ENCODE measurements at places on chromosomes 5 and 9.

GRCh38 chr5:93572101-93572607 is 8.9 kb downstream of the NR2F1-AS1 start:
- DNase-seq: no peak

- DNase-seq: no peak
Observed at GRCh38 chr9:127132375-127132774, 9.9 kb upstream of the ANGPTL2 start.

DNA sequence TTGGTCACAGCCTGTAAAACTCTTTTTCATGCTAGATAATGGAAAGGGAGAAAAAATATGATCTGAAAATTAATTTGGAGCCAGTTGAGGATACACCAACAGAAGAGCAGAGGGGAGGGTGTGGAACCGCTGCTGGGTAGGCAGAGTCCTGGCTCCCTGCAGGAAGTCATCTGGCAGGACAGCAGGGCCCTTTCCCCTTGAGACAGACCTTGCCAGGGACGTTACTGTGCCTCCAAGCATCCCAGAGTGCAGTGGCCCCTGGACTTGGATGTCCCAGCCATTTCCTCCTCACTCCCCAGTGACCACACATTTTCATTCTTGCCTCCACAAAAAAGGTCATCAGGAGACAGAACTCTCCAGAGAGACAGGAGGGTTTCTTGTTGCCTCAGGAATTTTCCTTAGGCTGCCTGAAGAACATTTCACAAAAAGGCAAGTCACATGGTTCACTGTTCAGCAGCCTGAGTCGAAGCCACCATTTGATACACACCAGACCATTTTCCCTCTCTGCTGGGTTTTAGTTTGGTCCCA is 5.9 kb downstream of the TRPM3 start:
- DNase-seq: no peak

GRCh38 chr5:41339339-41339738 is 126.0 kb upstream of the C6 start:
- DNase-seq: no peak

GRCh38 chr9:104090578-104090977 is 3.5 kb upstream of the SMC2 start:
- no peak for DNase-seq

DNA sequence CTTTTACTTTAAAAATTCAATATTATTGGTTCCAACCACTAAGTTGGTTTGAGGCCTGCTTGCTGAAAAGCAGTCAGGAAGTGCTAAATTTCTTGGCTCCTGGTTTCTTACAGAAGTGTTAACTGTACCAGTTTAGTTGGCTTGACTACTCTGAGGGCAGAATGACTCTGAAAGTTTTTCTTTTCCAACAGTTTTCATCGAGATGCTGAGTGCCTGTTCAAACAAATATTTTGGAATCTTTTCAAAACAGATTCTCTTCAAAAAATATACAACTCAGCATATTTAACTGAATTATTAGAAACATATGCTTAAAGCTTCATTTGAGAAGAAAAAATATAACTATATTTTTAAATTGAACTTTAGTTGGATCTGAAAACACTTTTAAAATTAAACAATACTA is 37.0 kb downstream of the SLC38A9 start:
- DNase-seq: no peak

- DNase-seq: no peak
Observed at GRCh38 chr5:175820230-175820629, 51.1 kb upstream of the CPLX2 start.

- no peak for DNase-seq
Observed at GRCh38 chr9:114745108-114745848, 60.6 kb downstream of the TNFSF15 start.

- DNase-seq: no peak
Observed at GRCh38 chr5:117680426-117680825, 1105.8 kb upstream of the SEMA6A start.

DNA sequence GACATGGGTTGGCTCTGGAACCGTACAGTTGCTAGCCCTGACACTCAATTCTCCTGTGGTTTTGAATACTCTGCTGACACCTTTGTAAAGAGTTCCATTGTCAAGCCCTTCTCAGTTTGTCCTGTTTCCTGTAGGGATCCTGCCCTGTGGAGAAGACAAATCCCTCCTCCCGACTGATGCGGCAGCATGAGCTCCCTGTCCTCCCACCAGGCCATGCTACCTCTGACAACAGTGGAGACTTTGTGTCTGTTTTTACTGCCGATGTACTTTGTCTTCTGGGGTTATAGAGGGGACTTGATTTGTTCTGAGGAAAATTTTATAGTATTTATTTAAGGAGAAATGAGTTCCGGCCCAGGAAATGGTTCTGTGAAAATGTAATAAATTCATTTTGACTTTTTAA is 57.8 kb downstream of the PRLR start:
- no peak for DNase-seq

GRCh38 chr9:86685556-86685955 is 261.8 kb downstream of the GAS1 start:
- no peak for DNase-seq

DNA sequence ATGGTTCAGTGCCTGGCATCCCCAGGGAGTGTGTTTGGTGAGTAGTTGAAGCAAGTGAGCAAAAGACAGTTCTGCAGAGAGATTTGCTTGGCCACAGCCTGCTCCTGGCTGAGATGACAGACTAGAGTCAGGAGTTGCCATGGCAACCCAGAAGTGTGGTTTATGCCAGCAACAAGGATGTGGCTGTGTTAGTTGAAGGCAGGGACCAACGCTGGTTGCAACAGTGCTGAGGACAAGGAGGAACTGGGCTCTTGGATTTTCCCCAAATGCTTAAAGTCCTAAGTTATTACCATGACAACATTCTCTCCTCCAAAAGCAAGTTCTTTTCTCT is 2.7 kb downstream of the NXNL2 start:
- DNase-seq: no peak

GRCh38 chr5:38536968-38537367 is 19.5 kb downstream of the LIFR start:
- no peak for DNase-seq
